SK-N-MC (cell line): ENCODE measurements at places on chromosomes 5 and 9.

DNA sequence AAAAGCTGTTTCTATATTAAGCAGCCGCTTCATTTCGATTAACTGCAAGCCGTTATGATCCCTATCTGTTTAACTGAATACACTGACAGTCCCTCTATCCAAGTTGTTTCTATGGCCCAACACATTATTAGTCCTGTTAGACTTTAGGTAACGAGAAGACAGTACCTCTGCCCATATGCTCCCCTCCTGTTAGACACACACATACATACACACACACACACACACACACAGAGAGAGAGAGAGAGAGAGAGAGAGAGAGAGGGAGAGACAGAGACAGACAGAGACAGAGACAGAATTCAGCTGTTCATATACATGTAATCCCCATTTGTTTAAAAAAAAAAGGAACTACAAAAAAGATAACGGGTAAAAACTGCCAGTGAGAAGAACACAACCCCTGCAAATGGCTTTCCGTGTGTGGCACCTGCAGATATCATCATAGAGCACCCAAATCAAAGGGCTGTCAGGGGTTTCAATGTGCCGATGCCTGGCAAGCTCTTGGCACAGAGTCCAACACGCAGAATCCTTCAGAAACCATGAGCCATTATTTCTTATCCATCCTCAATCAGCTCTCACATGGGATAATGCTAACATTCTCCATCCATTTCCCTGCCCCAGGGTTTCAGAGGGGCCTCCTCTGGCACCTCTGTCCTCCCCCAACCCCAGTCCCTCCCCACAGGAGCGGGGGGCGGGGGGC is 144.0 kb downstream of the MYO10 start:
- DNase-seq: peak; percentile 35

DNA sequence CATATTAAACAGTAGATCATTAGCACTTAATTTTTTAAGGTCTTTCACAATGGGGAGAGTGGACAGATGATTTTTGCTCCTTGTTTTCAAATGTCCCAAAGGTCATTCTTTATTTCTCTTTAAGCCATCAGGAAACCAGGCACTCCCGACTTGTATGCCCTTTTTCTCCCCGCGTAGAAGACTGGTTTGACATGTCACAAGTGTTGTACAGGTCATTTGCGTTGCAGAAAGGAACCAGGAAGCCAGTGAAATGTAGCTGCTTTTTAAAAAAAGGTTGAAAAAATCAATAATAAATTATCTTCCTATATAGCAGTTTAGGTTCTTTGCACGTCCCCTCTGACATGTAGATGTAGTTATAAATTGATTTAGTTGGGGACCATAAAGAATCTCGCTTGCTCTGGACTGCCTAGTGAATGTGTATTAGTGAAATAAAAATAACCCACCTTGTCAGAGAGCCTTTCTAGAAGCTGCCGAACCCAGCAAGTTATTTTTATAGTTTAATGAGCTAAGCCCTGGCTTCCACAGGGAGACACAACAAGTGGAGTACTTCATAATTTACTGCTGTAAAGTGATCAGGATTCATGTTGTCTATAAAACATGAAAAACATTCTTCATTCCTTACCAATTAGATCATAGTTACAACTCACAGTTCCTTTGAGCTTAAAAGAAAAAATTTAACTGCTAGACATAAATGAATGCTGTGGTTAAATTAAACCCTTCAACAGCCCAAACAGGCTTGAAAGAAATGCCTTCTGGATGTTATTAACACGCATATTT is 404.6 kb downstream of the CSNK1G3 start:
- DNase-seq: peak; percentile 61

- peak; percentile 56 for DNase-seq
These were observed 373.8 kb downstream of the NDUFS4 start for GRCh38 chr5:53934151-53934820.

DNA sequence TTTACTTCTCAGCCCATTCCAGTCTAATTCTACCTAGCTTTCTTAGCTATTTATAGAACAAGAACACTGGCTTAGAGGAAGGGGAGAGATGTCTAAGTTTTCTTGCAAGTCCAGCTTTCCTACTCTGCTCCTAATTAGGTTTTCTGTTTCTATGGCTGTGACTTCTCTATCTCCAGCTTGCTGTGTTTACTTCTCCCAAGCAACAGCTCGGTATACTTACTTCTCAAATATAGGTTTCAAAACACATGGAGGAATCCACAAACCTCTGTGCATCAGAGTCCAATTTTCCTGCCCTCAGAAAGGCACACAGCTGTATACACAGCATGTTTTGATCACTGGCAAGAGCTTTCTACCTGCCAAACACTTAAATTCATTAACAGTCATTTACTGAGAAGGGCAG is 17.4 kb upstream of the HMGCR start:
- no peak for DNase-seq

DNA sequence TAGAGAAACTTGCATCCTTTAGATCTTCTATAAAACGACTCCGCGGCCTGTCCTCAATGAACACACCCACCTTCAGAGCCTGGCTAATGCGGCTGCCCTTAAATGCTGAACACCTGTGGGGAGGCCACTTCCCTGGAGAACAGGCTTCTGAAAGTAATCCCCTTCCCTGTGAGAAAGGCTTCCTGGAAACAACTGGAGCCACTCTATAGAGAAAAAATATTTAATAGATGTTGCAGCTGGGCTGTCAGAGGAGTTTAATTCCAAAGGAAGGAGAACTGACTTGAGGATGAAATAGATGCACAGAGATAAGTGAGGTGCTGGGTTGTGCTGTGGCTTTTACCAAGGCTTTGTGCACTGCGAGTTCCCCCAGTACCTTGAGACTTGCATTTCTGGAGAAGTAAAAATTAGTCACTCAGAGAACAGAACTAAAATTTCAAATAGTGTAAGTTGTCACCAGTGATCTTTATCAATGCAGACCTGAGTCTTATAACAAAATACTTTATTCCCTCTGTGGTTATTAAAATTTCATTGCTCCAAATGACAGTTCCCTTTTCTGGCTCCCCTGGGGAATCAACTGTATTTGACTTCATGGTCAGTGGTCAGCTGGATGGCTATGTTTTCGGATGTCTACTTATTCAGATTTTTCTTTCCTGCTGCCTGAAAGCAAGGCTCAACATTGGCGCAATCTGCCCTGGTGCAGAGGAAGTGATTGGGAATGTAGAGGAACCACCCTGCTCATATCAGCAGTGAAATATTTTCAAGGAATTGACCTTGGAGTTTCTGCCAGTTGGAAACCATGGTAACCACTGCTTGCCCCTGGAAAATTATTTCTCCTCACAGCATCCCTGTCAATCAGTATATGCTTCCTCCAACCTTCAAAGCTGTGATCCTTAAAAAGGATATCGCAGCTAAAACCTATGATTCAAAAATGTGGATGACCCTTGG is 238.8 kb downstream of the SMARCA2 start:
- DNase-seq: no peak

- no peak for DNase-seq
These were observed 4.9 kb upstream of the FRRS1L start for GRCh38 chr9:109171926-109172325.

GRCh38 chr5:32770444-32770843 is 59.3 kb downstream of the NPR3 start:
- DNase-seq: no peak

- no peak for DNase-seq
These were observed 11.9 kb upstream of the TBC1D9B start for GRCh38 chr5:179919487-179920060.

DNA sequence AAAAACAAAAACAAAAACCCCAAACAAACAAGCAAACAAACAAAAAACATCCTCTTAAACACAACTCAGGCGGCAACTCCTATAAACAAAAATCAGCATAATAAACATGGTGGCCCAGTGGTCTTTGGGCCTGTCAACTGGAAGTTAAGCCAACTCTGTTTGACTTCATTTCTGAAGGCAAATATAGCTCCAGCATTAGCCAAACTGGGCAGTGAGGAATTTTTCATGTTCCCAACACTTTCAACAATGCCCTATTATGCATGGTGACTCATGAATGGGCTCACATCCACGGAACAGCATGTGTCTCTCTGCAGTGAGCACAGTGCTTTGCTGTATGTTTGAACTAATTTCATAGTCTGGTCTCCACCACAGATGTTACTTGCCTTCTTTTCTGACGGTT is 143.9 kb upstream of the STC2 start:
- no peak for DNase-seq

GRCh38 chr5:94180761-94181160 is 437.6 kb downstream of the KIAA0825 start:
- DNase-seq: no peak

GRCh38 chr5:54917323-54917722 is 68.1 kb downstream of the ESM1 start:
- no peak for DNase-seq

GRCh38 chr9:133113949-133114885 is 6.8 kb downstream of the RALGDS start:
- no peak for DNase-seq

DNA sequence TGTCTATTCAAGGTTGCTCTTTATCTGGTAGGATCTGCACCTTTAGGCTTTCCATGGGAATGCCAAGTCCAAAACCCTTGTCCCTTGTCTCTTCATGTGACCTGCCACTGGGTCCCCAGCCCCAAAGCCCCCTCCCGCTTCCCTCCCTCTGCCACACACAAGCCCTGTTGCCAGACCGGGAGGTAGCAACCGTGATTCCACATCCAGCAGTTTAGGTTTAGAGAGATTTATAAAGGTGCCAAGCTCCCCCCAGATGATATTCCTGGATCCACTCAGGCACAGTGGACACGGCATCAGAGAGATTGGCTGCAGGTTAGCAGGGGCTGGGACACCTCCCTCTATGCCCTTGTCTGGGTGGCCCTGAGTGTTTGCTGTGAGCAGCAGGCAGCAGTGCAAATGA is 504.7 kb downstream of the CCDC171 start:
- DNase-seq: no peak

GRCh38 chr9:127278372-127278771 is 13.8 kb downstream of the GARNL3 start:
- DNase-seq: no peak

DNA sequence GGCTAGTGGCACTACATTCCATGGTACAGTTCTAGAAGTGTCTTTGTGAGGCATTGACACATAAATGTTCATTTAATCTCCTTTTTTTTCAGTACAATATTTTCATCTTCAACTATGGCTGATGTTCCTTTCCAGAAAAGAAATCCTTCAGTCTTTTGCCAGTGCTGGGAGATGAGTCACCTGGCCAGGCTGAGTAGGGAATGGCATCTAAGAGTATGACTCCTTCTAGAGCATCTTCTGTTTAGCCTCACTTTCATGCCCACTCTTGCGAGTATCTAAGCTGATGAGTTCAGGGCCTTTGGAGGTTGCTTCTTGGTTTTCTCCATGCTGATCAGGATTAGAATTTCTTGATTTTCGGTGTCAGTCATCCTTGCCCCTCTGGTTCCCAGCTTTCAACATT is 124.4 kb downstream of the SLC28A3 start:
- DNase-seq: no peak

GRCh38 chr5:103207011-103207410 is 51.6 kb upstream of the MACIR start:
- DNase-seq: no peak

GRCh38 chr5:132774406-132774805 is 2.6 kb downstream of the SEPTIN8 start:
- DNase-seq: no peak

DNA sequence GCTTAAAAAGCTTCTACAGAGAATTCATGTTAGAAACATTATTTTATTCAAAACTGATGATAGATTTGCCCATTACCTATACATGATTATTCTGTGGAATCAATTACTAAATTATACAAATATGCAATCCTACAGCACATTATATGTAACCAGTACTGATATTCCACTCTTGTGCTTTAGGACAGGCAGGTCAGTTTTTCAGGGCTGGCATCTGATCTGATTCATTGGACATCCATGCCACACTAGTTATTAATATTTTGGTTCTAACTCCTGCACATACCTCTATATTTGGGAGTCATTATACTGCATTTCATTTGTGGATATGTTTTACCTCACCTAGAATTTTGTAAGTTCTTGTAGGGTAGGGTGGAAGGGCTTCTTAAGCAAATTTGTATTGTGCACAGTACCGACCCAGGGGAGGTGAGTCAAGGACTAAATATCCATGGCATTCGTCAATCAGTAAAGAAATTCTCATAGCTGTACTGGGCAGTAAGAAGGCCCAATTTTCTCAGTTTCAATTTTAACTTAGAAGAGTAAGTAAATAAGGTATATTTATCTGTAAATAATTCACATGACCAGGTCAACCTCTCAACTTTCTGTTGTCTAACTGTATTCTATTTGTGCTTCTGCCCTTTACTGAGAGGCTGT is 33.5 kb downstream of the ELOVL7 start:
- DNase-seq: no peak

DNA sequence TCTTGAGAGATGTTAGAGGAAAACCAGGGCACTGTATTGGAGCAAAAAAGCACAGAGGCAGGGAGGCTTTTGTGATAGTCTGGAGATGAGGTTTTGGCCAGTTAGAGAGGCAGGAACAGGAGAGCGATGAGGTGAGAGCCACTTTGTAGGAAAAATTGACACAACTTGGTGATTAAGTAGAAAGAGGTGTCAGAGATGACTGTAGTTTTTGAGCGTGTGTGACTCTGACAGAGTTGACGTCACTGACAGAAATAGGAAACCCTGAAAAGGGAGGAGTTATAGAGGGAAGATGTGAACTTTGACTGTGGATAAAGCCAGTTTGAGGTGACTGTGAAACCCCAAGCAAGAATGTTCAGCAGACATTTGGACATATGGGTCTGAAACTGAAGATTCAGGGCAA is 15.7 kb downstream of the NFX1 start:
- DNase-seq: no peak

- no peak for DNase-seq
These were observed 57.6 kb downstream of the HMCN2 start for GRCh38 chr9:130323051-130323745.

DNA sequence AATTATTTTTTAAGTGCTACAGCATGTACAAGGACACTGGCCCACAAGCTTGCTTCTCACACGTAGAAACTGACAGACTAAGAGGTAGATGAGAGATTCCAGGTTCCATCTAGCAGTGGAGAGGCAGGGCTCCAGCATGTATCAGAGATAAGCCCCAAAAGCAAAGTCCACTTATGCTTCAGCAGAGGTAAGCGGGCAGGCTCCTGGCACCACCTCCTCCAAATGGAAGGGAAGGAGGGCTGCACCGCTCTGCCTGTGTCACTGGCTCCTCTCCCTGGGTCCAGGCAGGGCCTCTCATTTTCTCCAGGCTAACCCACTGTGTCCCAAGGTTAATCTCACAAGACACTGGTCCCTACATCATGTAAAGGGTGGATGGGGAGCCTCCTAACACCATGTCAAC is 15.9 kb downstream of the GRHPR start:
- DNase-seq: no peak

- DNase-seq: no peak
These were observed 179.4 kb downstream of the SNX18 start for GRCh38 chr5:54696931-54697330.

DNA sequence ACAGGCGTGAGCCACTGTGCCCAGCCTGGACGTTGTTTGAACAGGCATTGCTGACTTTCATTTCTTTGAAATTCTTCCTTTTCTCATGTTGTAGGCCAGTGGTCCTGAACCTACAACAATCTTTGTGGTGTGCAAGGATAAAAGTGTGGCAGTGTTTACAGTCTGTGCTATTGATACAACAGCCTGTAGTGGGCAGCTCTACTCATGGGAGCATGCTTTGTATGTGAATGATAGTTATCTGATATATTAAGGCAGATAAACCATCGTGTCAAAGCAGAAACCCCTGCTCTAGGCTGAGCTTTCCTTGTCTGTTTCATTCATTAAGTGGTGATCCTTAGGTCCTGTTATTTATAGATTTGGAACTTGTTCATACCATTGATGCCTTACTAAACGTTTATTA is 42.6 kb downstream of the CSNK1G3 start:
- no peak for DNase-seq

GRCh38 chr5:110590187-110590586 is 136.3 kb downstream of the TMEM232 start:
- DNase-seq: no peak

GRCh38 chr5:14635656-14636055 is 28.9 kb upstream of the OTULIN start:
- DNase-seq: no peak
